ENCODE measurements at places on chromosomes 7 and 10. TPM values are rescaled to one million over a fixed set of nuclear protein-coding genes. Genes with fewer than 3 reads are reported as not detected.

The LLCFC1 gene
- not detected for total RNA-seq

The CCDC71L gene
- total RNA-seq, result 16.9 TPM

The MBL2 gene
- not detected for total RNA-seq

The BRI3 gene
- total RNA-seq, result 188 TPM

The SMKR1 gene
- total RNA-seq, result 13.5 TPM

The BAIAP2L1 gene
- total RNA-seq, result 55.5 TPM

The TCAF2 gene
- 0.36 TPM for total RNA-seq

The RGR gene
- not detected for total RNA-seq

The CD36 gene
- 0.06 TPM for total RNA-seq

The IL15RA gene
- total RNA-seq, result 4.5 TPM

The PPP1R17 gene
- total RNA-seq, result not detected

The LRRN3 gene
- not detected for total RNA-seq

The PDGFA gene
- total RNA-seq, result 29.4 TPM

The CDHR3 gene
- total RNA-seq, result 4.6 TPM

The GDF10 gene
- total RNA-seq, result 0.12 TPM

The ITIH2 gene
- 0.08 TPM for total RNA-seq

The C10orf67 gene
- 0.11 TPM for total RNA-seq

The HOXA5 gene
- 6.8 TPM for total RNA-seq

The TRIL gene
- not detected for total RNA-seq

The DDC gene
- 0.96 TPM for total RNA-seq

The FAM25C gene
- not detected for total RNA-seq

The SFRP4 gene
- total RNA-seq, result 6.9 TPM

The RPEL1 gene
- total RNA-seq, result not detected

The NEUROD6 gene
- total RNA-seq, result not detected

The PLEKHS1 gene
- total RNA-seq, result 0.07 TPM

The SLC13A1 gene
- total RNA-seq, result not detected

The CFAP43 gene
- 0.13 TPM for total RNA-seq

The SGCE gene
- total RNA-seq, result 55.7 TPM

The FAM13C gene
- total RNA-seq, result not detected

The NAMPT gene
- 118 TPM for total RNA-seq

The SPDYE1 gene
- total RNA-seq, result not detected

The OPN1SW gene
- not detected for total RNA-seq

The TMEM72 gene
- total RNA-seq, result not detected

The RNF32 gene
- 0.87 TPM for total RNA-seq

The TRIM74 gene
- not detected for total RNA-seq
